ENCODE measurements at places on chromosomes 1 and 21. TPM values are rescaled to one million over a fixed set of nuclear protein-coding genes. Genes with fewer than 3 reads are reported as not detected.

The DISP3 gene
- total RNA-seq, result 0.12 TPM

The MEX3A gene
- total RNA-seq, result 0.74 TPM

The ZBTB8A gene
- total RNA-seq, result 8.4 TPM

The PRAMEF33 gene
- total RNA-seq, result not detected

The SMIM1 gene
- 8.5 TPM for total RNA-seq

The S100A3 gene
- total RNA-seq, result 4.5 TPM

The SLC25A34 gene
- 3.5 TPM for total RNA-seq

The HSD3B2 gene
- total RNA-seq, result not detected

The ZNF648 gene
- not detected for total RNA-seq

Data from lower lobe of right lung (tissue), 2 donors.